ENCODE measurements at places on chromosomes 5 and 9.

DNA sequence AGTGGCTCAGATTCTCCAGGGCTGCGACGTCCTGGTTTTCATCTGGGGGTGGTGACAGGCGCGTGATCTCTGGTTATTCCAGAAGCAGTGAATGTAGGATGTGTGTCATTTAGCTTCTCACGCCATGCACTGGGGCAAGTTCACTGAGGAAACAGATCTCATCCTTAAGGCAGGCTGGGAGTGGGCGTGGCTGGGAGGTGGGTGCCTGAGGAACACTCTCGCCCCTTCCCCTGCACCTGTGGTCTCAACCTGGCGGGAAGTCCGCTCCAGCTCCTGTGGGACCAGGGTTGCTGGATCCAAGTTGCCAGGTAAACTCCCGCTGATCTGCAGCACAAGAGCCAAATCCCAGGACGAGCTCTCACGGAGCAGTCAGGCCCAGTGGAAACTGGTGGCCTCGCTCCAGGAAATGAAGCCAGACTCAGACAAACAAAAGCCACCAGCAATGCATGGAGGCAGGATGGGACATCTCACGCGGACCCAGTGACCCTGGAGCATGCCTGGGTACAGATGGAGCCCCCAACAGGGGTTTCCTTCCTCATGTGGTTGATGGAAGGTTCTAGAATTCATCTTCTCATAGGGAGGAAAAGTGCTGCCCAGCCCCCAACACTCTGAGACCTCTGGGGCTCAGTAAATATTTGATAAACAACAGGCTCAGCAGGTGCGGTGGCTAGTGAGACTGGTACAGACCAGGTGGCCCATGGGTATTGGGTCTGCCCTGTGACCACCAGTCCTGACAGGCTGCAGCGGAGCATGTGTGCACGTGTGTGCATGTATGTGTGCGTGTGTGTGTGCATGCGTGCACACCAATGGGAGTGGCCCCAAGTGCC is 16.3 kb upstream of the SLC12A7 start:
- DNase-seq = no peak
- H3K4me3 ChIP-seq = no peak overlapping the region
- no peaks in the 10 kb centered on the region for H3K36me3 ChIP-seq
- peaks cover 36% of the 10 kb centered on the region for H3K4me1 ChIP-seq

DNA sequence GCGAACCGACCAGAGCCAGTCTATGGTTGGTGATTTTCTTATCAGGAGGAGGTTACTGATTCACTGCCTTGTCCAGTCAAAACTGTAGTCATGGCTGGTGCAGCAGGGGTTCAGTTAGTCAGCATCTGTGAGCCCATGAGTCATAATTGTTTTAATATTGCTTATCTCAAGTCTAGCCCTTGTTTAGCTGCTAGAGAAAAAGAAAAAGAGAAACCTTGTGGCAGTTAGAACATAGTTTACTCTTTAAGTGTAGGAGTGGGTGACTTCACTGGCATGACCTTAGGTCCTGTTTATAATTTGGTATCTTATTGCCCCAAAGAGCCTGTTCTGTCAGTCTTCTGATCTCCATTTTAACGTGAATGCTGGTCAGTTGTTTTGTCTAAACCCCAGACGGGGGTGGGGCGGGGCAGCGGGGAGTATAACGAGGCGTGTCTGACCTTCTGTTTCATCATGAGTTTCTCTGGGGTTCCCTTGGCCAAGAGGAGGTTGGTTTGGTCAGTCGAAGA is 76.9 kb upstream of the NFIL3 start:
- DNase-seq = no peak
- no peak overlapping the region for H3K4me3 ChIP-seq
- peaks cover 1% of the 10 kb centered on the region for H3K4me1 ChIP-seq
- no peaks in the 10 kb centered on the region for H3K27me3 ChIP-seq

DNA sequence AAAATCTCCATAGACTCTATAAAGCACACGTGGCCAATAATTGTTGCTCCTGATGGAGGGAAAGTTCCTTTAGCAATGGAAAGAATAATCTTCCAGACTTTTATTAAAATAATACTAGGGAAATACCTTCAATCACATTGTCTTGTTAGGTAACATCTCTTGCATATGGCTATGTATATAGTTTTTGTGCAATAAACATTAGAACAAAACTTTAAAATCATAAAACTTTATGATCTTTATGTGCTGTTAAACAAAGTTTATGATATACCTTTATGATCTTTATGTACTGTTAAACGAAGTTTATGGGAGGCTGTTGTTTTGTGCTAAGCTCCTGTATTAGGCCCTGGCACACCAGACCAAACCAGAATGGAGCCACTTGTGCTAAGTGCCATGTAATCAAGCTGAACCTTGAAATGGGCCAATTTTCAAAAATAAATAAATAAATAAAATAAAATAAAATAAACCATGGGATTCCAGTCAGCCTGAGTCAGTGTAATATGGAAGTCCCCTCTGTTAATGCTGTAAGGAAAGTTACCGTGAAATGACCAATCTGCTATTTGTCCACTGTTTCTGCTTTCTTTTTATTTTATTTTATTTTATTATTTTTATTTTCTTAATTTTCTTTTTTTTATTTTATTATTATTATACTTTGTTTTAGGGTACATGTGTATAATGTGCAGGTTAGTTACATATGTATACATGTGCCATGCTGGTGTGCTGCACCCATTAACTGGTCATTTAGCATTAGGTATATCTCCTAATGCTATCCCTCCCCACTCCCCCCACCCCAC is 431.3 kb downstream of the SPATA31D1 start:
- H3K27me3 ChIP-seq = no peaks in the 10 kb centered on the region
- no peak for DNase-seq
- no peak overlapping the region for H3K4me3 ChIP-seq
- H3K27ac ChIP-seq = no peak overlapping the region
- no peaks in the 10 kb centered on the region for H3K36me3 ChIP-seq
- H3K4me1 ChIP-seq = peaks cover 8% of the 10 kb centered on the region

DNA sequence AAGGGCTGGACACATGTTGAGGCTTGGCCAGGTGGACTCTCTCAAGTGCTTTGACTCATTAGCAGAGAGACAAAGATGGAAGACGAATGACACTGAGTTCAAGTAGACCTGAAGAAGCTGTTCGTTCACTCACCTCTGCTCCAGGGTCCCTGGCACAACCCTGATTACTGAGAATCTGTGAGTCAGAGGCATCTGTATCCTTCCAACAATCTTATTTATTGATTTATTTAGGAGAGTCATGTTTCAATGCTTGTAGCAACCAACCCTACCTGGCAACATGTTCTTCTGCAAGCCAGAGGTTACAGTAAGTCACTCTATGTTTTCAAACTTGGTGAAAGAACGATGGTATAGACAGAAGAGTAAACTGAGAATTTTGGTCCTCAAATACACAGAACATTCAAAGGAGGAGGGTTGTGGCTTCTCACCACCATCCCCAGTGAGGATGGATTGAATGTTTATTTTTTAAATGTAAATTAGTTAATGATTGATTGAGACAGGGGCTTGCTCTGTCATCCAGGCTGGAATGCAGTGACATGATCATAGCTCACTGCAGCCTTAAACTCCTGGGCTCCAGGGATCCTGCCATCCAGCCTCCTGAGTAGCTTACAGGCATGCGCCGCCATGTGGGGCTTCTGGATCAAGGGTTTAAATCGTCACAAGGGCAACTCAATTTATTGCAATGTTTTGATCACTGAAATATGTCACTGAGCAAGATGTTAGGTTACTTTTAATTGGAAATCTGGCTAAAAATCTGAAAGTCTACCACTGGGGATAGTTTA is 55.7 kb upstream of the CARTPT start:
- H3K4me3 ChIP-seq = no peak overlapping the region
- peaks cover 15% of the 10 kb centered on the region for H3K4me1 ChIP-seq
- no peak overlapping the region for H3K27ac ChIP-seq
- peaks cover 2% of the 10 kb centered on the region for H3K36me3 ChIP-seq
- DNase-seq = no peak
